HT-29 (cell line): ENCODE measurements at places on chromosomes 5 and 9. TPM values are rescaled to one million over a fixed set of nuclear protein-coding genes. Genes with fewer than 3 reads are reported as not detected.

PCDHGB5 gene
- total RNA-seq: not detected in 2 replicates

CDH18 gene
- not detected in 2 replicates for total RNA-seq

ADAMTSL1 gene
- not detected in 2 replicates for total RNA-seq

C8G gene
- total RNA-seq: 0.71 and 2.6 TPM in 2 replicates

PPP2R2B gene
- 0.03 and 0.08 TPM in 2 replicates for total RNA-seq

EPB41L4A gene
- 0.48 and 2.2 TPM in 2 replicates for total RNA-seq

FOXE1 gene
- not detected in 2 replicates for total RNA-seq

MYMK gene
- not detected in 2 replicates for total RNA-seq

ENTPD2 gene
- total RNA-seq: 2.5 and 2.7 TPM in 2 replicates

SLC36A3 gene
- not detected in 2 replicates for total RNA-seq

CYSRT1 gene
- total RNA-seq: 1.6 and 2.4 TPM in 2 replicates
